ENCODE measurements at places on chromosomes 2 and 18.
A peak's percentile ranks its signal among the peaks of the same experiment; 100 is the strongest.

- DNase-seq = no peak
Observed at GRCh38 chr2:122136056-122136455, 380.6 kb downstream of the TSN start.

- DNase-seq = no peak
Observed at GRCh38 chr2:194591192-194591591, 1065.8 kb upstream of the SLC39A10 start.

GRCh38 chr2:230254152-230254881 is 28.8 kb downstream of the SP140 start:
- no peak for DNase-seq

DNA sequence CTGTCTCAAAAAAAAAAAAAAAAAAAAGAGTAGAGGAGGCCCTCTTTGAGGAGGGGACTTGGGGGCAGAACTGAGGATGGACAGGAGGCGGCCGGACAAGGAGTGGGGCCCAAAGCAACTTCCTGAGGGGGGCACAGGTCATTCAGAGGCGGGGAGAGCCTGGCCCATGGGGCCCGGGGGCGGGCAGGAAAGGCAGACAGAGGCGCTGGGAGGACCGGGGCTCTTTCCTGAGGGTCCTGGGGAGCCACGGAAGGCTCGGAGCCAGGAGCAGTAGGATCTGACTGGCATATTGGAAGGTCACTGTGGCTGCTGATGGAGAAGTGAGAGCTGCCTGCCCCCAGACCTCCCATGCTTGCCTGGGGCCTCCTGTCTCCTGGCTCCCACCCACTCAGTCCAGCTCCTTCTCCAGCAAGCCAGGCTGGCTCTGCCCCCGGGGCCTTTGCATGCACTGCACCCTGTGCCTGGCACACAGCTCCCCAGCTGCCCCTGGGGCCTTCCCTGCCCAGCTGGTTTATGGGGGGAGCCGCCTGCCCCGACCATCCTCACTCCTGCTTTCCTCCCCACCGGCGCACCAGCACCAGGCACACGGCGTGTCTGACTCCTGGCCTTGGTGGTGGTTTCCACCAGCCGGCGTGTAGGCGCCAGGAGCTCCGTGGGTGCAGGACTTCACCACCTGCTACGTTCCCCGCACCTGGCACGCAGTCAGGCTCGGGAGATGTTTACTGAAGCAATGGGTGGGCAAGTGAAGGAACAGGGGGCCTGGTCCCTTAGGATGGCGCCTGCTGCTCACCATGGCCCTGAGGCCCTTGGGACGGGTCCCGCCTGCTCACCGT is 5.6 kb downstream of the ESPNL start:
- DNase-seq = peak; percentile 23

GRCh38 chr2:172100935-172101820 is 1.5 kb downstream of the DLX2 start:
- no peak for DNase-seq

DNA sequence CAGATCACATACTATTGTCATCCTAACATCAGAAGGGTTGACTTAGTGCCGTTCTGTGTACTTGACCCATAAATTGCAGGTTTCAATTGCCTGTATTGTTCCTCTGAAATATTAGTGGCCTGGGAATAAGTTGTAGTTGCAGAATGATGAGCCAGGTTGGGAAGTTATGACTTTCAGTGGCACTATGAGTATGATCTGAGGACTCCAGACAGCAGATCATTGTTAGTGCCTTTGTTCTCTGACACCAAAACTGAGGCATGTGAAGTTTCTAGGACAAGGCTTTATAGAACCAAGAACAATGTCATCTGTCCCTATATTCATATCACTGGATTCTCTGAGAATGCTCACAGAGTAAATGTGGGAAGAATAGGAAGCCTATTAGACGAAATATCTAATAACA is 403.7 kb downstream of the STK39 start:
- DNase-seq = no peak

GRCh38 chr2:114049280-114049679 is 159.4 kb downstream of the ACTR3 start:
- no peak for DNase-seq

DNA sequence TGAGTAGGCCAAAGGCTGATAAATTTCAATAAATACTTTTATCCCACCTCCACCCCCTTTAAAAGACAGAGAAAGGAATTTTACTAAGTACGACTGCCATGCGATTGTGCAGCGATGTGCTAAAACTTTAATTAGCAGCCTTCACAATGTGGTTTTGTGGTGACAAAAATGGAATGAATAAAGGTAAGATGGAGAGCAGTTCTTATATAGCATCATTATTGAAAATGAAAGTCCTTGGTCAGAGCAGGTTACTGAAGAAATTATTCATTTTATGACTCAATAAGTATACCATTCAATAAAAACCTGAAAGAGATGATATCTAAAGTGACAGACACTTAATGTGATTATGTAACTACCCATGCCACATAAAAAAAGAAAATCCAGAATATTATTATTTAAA is 33.2 kb upstream of the MTIF2 start:
- no peak for DNase-seq

DNA sequence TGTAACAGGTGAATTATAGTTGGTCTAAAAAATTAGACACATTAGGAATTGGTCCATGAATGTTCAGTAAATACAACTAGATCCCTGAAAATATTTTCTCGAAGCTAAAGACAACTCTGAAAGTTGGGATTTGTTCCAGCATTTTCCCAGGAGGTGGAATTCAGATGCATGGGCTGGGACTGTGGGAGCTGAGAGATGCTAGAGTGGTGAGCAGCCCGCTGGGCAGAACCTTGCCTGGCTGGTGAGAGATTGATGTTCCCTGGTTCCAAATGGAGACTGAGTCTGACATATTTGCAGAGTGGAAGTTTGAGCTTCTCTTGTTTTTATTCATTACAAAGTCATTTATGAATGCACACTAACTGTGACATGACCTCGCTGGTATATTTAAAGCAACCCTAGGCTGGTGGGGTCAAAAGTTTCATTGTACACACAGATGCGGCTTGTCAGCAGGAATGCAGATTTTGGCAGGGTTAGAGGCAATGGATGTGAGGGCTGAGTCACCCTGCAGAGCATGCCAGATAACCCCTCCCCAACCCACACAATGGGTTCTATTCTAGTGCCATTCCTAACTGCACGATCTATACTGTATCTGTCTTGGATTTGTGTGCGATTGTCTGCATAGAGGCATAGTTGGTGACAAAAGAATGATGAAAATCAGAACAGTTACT is 23.5 kb upstream of the TMEM178A start:
- no peak for DNase-seq

DNA sequence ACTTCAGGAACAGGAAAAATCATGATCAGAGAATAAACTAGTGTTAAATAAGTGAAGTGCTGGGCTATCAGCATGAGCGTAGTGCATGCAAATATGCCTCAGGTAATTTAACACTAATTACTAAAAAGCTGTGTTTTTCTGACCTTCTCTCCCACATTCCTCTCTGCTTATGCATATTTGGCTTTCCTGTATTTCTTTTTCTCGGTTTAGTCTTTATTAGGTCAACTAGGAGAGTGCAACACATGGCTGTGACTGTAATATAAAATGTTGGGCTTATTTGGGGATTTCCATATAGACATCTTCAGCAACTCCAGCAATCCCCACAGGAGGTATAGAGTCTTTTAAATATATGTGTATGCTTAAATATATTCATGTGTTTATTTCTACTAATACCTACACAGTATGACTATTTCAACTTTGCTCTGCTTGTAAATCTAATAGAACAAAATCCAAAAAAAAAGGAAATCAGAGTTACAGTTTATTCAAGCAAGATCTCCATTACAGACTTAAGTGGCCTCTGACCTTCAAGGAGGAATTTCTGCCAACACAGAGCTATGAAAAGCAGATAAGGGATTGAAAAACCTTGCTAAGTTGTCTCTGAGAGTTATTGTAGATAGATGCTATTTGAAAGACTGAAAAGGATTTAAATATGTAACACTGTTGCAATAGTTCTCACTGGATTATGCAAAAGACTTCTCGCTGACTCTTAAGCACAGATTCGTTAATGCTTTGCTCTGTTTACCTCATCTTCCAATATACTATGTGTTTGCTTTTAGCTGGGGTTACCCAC is 359.5 kb upstream of the RGPD4 start:
- no peak for DNase-seq

DNA sequence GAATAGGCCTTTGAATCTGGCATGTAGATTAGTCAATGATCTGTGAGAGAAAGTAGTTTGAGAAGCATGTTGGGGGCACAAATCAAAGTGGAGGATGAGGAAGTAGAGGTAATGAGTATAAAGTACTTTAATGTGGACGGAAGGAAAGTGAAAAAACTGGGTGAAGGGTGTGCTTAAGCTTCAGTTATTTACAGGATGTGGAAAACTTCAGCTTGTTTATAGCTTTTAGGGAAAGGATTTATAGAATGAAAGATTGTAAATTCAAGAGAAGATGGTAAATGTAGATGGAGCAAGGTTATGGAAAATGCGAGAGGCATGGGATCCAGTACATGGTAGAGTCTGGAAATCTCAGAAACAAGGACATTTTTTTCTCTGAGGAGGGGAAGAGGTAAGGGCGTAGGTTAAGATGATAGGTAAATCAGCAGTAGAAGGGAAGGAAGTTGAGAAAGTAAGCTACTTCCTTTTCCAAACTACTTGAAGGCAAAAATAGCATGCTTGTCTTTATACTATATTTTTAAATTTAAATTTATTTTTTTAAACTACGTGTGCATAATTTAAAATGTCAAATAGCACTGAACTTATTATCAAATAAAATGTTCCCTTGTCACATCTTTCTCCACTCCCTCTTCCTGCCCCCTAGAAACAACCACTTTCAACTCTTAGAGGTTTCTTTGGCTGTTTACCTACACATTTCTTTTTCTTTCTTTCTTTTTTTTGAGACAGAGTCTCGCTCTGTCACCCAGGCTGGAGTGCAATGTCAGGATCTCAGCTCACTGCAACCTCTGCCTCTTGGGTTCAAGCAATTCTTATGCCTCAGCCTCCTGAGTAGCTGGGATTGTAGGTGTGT is 8.5 kb downstream of the FAM117B start:
- no peak for DNase-seq

DNA sequence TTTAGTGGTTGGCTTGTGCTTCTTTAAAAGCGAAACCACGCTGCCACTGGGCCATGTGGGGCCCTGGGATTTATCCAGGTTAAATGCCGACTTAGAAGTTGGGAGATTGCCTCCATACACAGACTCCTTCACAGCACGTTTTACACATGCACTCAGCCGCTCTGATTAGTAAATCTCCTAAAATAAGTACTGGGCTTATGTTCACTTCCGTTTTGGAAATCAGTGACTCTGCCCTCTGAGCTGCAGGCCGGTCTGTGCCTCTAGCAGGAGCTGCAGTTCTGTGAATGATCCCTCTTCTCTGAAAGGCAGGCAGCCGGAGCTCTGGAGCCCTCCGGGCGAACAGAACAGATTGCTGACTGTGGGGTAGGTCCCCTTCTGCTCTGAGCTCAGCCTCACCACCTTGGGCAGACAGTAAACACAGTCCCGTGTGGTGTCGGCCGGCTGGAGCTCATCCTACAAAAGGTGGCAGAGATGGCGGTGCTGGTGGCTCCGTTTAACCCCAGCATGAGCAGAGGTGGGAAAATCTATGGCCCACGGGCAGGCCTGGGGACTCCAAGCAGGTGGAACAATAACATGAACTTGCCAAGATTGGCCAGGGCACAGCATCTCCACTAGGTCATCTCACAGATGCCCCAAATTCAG is 9.8 kb upstream of the RAB17 start:
- no peak for DNase-seq

GRCh38 chr2:206800506-206801417 is 35.4 kb downstream of the FASTKD2 start:
- DNase-seq = no peak

GRCh38 chr2:45554742-45555140 is 56.3 kb downstream of the SRBD1 start:
- DNase-seq = no peak

DNA sequence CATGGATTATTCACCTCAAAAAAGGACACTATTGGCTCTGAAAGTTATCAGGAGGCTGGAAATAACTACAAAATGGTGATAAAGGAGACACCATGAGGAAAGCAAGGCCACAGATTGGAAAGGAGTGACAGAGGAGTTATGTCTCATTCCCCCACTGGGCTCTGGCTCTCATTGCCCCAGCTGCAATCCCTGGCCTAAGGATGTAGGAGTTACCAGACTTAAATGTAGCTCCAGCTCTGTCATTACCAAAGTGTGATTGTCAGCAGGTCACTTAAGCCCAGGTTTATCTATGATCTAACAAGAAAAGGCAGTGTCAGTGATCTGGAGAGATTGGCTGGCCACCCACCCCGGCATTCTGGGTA is 1228.2 kb upstream of the DDX18 start:
- no peak for DNase-seq

DNA sequence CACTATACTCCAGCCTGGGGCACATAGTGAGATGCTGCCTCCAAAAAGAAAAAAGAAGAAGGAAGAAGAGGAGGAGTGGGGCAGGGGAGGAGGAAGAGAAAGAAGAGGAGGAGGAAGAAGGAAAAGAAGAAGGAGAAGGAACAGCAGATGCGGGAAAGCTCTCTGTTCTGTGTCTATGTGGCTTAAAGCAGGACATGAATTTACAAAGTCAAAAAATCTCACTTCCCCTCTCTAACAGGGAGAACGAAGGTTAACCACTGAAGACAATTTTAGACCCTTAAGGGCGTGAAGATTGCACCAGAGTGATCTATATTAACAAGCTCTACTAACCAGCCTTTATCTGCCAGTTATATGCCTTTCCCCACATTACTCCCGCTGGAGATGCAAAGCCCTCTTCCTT is 258.9 kb downstream of the METTL4 start:
- DNase-seq = no peak

- DNase-seq = no peak
Observed at GRCh38 chr2:235864302-235864701, 303.9 kb downstream of the GBX2 start.

DNA sequence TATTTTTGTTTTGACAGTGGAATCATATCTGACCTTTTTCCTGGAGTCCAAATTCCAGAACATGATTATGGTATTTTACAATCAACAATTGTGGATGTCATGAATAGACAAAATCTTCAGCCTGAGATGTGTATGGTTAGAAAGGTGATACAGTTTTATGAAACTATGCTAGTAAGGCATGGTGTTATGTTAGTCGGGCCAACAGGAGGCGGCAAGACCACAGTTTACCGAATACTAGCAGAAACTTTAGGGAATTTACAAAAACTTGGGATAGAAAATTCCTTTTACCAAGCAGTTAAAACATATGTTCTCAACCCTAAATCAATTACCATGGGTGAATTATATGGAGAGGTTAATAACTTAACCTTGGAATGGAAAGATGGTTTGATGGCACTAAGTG is 137.0 kb downstream of the DNAH6 start:
- DNase-seq = no peak

DNA sequence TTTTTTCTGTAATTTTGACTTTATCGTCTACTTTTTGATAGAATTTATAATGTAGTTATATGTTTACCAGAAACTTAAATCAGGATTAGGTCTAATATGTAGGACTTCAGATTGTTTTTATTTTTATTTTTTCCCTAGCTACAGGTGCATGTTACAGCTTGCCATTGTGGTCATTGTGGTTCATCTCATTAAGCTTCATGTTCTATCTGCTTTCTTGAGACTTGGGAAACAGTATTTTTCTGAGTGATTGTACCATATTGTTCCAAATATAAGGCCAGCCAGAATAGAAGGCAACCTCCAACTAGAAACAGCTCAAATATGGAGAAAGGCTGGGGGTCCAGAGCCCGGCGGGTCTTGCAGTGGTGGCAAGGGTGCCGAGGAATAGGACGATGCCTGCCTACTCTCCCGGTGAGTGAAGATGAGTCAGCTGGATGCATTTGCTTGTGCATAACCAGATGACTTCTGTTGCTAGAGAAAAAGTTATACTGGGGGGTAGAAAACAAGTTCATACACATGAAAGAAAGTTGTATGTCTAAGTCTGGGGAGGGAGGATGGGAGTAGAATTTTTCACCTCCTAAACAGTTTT is 188.4 kb downstream of the CCDC85A start:
- no peak for DNase-seq
